ENCODE measurements at places on chromosomes 2 and 18.

DNA sequence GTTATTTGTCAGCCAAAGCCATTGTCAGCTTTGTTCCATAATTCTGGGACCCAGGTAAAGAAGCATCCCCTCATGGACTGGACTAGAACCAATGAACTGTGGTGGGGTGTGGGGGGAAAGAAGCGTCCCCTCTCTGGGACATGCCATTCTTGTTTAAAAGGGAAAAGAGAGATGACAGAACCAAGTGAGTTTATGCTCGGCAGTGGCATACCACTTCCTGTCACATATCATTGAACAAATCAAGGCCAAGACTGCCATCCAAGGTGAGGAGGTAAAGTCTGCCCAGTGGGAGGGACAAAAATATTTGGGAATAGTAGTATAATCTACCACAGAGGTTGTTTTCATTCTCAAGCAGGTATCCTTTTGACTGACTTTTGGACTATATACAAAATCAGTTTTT is 4.7 kb upstream of the GLS start:
- DNase-seq, result no peak

GRCh38 chr2:99569386-99569785 is 79.6 kb upstream of the REV1 start:
- DNase-seq, result no peak

- no peak for DNase-seq
These were observed 86.8 kb upstream of the HS6ST1 start for GRCh38 chr2:128405467-128405900.

DNA sequence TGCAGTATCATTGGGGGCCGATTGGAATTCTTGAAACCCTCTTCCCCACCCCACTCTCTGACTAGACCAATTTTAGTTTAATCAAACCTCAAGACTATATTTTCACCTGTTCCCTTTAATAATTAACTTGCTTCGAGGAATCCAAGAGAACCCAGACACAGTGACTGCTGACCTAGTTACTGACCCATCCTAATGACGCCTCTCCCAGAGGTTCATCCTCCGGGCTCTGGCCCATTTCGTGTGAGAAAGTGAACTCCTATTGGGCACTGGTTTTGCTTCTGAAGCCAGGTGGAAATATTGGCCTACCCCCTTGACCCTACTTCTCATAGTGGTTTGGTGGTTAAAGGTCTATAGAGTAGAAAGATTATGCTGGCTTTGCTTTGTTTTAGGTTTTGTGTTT is 39.9 kb downstream of the RPL37A start:
- DNase-seq, result no peak

- DNase-seq, result no peak
These were observed 39.7 kb downstream of the DHX57 start for GRCh38 chr2:38835990-38836389.

GRCh38 chr2:159851941-159852340 is 53.9 kb upstream of the CD302 start:
- DNase-seq, result no peak

GRCh38 chr2:26347286-26347865 is 787 bp upstream of the ADGRF3 start:
- no peak for DNase-seq

DNA sequence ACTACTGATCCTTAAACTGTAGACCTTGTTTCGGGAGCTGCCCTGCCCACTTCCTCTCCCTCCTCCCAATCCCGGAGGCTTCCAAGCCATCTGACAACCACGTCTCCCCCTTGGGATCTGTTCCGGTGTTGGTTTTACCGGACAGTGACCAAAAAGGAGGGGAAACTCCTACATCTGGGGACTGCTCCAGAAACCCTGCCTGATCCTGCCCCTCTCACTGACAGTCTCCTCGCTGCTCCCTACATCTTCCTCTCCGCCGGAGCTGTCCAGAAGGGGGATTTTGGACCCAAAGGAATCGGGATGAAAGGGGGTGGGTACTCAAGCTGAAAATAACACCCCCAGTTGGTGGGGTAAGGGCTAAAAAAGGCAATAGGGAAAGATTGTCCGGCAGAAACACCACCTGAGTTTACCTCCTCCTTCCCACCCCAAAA is 1.5 kb downstream of the INO80D start:
- DNase-seq, result no peak

GRCh38 chr2:197183355-197183754 is 127.2 kb downstream of the ANKRD44 start:
- no peak for DNase-seq

- DNase-seq, result no peak
These were observed 105.9 kb downstream of the TMX3 start for GRCh38 chr18:68608851-68609490.

GRCh38 chr2:119011910-119012209 is 69.9 kb downstream of the MARCO start:
- DNase-seq, result no peak

DNA sequence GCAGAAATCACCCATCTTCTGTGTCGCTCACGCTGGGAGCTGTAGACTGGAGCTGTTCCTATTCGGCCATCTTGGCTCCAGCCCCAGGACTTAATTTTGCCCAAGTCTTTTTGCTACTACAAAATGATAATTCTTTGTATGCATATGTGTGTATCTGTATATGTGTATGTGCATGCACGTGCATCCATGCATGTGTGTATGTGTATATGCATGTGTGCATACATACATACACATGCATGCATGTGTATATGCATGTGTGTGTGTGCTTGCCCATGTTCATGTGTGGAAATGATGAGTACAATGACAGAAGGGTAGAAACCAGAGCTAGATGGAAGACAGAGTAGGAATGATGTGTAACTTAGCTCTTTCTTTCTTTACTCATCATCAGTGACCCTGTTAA is 497.9 kb upstream of the SPRED2 start:
- no peak for DNase-seq

DNA sequence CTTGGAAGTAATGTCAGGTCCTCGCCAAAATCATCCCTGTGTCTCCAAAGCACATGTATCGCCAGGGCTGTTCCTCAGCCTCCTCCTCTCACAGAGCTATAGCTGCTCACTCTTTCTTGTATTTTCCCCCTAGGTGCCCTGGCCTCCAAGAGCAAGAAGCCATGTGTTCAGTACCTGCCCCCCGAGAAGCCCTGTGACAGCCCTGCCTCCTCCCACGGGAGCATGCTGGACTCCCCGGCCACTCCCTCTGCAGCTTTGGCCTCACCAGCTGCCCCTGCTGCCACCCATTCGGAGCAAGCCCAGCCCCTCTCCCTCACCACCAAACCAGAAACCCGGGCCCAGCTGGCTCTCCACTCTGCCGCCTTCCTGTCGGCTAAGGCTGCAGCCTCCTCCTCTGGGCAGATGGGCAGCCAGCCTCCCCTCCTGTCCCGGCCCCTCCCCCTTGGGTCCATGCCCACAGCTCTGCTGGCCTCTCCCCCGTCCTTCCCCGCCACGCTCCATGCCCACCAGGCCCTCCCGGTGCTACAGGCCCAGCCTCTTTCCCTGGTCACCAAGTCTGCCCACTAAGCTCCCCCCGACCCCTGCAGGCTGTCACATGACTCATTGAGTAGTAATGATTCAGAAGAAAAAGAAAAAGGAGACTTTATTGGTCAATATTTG is 18.8 kb downstream of the TGOLN2 start:
- no peak for DNase-seq

GRCh38 chr18:55927831-55928230 is 339.8 kb upstream of the TCF4 start:
- DNase-seq, result no peak

- no peak for DNase-seq
These were observed 10.9 kb downstream of the ANKRD23 start for GRCh38 chr2:96832754-96833507.

DNA sequence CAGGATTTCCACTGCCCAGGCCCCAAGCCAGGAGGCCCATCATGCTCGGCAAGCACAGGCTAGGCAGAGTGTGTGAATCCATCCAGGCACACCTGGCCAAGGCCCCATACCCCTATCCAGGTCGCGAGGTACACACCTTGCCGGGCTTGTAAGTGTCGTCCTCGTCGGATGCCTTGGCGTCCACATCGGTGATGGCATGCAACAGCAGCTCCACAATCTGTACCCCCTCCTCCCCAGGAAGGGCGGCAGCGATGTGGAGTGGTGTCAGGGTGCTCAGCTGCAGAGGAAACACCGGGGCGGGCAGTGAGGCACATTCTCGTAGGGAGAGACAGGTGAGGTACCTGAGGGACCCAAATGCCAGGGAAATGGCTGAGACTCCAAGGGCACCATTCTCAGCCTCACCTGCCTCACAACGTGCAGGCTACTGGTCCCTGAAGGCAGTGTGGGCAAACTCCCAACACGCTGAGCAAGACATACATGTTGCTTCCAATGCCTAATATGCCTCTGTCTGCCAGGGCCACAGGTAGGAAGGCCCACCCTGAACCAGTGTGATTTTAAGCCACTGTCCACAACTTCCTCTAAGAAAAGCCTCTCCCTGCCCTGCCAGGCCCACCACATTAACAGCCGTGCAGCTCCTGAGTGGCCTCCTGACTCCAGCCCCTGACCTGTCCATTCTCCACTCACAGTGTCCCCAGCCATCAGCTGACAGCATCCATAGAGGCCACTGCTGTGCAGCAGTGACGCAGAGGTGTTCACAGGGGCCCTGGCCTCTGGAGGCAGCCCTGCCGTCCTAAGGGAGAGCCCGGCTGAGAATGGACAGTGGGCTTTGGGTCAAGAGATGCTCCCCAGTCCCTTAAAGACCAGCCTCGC is 44.9 kb downstream of the ANKMY1 start:
- no peak for DNase-seq

DNA sequence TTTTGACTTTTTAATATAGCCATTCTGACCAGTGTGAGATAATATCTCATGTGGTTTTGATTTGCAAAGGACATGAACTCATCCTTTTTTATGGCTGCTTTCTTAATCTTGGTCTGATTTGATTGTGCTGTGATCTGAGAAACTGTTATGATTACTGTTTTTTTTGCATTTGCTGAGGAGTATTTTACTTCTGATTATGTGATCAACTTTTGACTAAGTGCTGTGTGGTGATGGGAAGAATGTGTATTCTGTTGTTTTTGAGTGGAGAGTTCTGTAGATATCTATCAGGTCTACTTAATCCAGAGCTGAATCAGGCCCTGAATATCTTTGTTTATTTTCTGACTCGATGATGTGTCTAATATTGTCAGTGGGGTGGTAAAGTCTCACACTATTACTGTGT is 16.8 kb downstream of the SP140L start:
- DNase-seq, result no peak

- no peak for DNase-seq
These were observed 38.5 kb downstream of the REV1 start for GRCh38 chr2:99451280-99451679.

DNA sequence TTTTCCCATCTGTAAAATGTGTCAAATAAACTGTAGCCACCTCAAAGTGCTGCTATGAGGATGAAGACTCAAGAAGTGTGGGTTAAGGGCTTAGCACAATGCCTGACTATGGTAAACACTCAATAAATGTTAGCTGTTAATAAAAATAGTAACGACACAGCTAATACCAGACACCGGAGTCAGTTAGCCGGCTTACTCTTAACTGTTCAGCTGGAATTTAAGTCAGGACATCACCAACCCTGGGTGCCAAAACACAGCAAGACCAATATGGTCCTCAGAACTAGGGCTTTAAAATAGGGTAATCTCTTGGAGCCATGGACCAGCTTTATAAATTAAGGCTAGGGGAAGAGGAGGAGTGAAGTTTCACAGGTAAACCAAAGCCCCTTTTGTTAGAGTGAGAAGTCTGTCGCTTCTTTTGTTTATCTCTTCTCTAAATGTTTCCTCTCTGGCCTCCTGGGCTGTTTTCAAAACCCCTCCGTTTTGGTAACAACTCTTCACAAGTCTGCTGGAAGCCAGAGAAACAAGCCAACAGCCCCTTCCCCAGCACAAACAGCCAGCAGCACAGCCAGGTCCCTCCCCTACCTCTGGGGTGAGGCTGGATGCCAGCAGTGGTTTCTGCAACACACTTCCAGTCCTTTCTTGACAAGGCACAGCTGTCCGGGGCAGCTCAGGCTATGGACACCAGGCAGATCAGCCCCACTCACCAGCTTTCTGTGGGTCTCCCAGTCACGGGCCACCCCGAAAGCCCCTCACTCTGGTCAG is 13.8 kb upstream of the FZD7 start:
- no peak for DNase-seq

GRCh38 chr2:184031402-184032147 is 566.8 kb upstream of the ZNF804A start:
- DNase-seq, result no peak

DNA sequence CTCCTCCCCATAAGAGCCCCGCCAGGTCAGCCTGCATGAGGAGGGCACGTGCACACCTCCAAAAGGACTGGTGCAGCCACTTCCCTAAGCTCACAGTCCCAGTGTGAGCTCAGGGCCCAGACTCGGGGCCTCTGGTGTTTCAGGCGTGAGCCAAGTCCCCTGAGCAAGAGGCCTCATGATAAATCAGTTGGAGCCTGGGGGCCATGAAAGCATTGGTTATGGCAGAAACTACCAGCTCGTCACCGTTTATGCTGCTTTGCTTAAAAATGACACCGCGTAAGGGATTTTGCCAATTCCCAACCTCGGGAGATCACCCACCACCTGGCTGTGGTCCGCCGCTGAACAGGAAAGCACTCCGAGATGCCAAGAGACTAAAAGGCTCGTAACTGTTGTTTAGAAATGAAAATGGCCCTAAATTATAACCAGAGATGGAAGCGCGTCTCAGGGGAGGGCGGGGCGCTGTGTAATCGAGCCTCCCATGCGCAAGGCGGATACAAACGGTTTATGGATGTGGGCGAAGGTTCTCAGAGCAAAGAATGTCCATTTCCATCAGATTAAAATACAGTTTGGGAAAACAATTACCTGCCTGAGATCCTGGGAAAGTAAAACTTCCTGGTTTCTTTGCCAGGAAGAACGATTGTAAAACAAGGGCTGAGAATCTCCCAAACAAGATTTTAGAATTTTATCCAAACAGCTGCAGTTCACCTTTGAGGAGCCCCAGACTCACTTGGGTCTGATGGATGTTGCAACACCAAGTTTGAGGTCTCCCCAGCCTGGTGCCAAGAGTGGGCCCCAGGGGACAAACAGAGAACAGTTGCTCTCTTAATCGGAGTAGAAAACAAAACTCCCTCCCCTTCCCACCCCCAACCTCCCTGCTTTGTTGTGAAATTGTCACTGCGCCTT is 141.4 kb downstream of the BCL2 start:
- no peak for DNase-seq

GRCh38 chr2:130380096-130380934 is 24.5 kb downstream of the PTPN18 start:
- no peak for DNase-seq

DNA sequence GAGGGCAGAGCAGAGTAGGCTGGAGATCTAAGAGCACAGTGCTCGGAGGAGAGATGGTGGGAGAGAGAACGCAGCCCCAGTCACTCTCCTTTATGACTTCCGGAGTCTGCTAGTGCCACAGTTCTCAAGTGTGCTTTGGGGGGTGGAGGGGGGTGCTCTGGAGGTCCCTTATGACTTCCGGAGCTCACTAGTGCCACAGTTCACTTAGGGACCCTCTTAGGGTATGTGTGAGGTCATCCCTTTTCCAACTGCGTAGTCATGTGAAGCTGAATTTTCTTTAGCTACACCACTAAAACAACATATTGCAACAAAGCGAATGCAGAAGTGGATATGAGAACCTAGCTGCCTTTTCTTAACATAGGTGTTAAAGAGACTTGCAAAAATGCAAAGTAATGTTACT is 153.7 kb upstream of the KCTD1 start:
- no peak for DNase-seq

GRCh38 chr18:56421647-56422046 is 216.7 kb downstream of the TXNL1 start:
- DNase-seq, result no peak

- DNase-seq, result no peak
These were observed 5.5 kb downstream of the SYT4 start for GRCh38 chr18:43271593-43272432.
